ENCODE measurements at places on chromosomes 5 and 9.
A peak's percentile ranks its signal among the peaks of the same experiment; 100 is the strongest.

GRCh38 chr9:75168270-75169178 is 80.2 kb downstream of the OSTF1 start:
- no peak for DNase-seq

DNA sequence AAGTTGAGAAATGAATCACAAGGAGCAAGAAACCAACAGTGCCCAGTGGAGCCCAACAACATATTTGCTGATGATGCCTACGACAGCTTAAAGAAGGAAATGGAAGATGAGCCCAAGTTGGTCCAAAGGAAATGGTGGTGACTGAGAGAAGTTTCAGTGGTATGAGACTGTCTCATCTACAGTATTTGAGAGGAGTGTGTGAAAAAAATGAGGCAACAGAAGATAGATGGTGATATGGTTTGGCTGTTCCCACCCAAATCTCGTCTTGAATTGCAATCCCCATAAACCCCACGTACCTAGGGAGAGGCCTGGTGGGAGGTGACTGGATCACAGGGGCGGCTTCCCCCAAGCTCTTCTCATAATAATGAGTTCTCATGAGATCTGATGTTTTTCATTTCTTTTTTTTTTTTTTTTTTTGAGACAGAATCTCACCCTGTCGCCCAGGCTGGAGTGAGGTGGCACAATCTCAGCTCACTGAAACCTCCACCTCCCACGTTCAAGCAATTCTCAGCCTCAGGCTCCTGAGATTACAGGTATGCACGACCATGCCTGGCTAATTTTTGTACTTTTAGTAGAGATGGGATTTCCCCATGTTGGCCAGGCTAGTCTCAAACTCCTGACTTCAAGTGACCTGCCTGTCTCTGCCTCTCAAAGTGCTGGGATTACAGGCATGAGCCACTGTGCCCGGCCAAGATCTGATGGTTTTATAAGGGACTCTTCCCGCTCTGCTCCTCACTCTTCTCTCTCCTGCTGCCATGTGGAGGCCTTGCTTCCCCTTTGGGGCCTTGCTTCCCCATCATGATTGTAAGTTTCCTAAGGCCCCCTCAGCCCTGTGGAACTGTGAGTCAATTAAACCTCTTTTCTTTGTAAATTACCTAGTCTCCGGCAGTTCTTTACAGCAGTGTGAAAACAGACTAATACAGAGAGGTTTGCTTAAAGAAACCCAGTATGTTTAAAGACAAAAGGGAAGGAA is 30.2 kb downstream of the EFCAB9 start:
- DNase-seq, result no peak

DNA sequence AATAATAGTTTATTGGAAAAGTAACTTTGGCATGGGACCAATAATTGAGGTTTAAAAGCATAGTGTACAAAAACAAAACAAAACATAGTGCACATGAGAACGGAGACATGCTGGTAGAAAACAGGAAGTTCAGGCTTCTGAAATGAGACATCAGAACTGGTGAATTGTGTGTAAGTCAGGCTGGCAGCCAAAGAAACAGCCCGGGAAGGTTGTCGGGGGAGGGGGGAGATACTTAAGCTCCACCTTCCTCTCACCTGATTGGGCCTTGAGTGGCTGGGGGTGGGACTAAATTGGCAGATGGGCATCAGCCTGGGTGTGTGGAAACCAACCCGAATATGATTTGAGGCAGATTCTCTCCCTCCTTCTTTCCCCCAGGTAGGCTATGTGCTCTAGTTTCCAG is 256.3 kb downstream of the SMARCA2 start:
- no peak for DNase-seq

GRCh38 chr5:39439582-39440162 is 14.9 kb upstream of the DAB2 start:
- no peak for DNase-seq

DNA sequence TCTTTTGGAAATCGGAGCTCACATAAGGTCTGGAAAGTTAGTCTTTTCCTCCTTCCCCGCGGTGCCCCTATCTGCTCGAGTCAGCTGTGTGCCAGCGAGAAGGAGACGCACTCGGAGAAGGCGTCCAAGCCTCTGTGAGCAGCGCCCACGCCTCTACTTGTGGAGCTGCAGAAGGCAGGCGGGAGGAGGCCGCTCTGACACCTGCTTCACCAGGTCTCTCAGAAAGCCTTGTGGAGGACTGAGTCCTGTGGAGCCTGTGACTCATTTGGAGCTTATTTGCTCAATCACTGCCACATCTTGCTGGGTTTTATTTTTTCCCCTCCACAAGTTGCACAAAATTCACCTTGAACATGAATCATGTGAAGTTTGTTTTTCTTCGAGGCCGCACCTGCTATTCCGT is 117.5 kb downstream of the IRX2 start:
- DNase-seq, result no peak

DNA sequence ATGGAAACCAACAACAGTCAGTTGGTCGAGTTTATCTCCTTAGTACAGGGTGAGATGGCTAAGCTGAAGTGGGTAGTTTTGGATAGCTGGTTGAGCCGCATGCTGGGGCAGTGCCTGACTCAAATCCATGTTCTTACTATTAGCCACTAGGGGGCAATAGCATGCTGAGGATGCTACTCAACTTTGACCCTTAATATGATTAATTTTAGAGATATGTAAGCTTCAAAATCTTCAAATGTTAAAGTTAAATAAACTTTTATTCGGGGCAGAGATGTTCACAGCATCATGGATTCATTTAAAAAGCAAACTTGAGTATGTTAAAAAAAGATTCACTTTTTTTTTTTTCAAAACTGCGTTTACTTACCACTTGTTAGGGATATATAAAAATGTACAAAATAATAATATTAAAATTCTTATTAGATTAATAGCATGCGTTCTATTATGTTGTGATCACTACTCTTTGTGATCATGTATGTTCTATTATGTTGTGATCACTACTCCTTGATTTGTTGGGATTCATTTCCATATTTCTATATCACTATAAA is 57.0 kb downstream of the C9orf153 start:
- peak; percentile 13 for DNase-seq

DNA sequence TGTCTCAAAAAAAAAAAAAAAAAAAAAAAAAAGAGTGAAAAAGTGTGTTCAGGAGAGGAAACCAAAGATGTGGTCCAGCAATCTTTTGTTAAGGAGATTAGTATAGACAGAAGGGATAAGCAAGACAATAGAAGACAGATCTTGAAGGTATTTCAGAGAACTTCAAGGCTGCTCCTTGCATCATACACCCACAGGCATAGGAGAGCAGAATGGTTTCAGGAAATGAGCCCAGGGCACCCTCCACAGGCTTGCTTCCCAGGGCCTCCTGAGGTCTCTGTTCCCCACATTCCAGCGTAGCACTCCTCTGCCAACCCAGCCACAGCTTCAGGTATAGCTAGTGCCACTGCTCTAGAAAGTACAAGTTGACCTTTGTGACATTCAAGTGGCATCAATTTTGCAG is 65.8 kb downstream of the FSTL4 start:
- no peak for DNase-seq

DNA sequence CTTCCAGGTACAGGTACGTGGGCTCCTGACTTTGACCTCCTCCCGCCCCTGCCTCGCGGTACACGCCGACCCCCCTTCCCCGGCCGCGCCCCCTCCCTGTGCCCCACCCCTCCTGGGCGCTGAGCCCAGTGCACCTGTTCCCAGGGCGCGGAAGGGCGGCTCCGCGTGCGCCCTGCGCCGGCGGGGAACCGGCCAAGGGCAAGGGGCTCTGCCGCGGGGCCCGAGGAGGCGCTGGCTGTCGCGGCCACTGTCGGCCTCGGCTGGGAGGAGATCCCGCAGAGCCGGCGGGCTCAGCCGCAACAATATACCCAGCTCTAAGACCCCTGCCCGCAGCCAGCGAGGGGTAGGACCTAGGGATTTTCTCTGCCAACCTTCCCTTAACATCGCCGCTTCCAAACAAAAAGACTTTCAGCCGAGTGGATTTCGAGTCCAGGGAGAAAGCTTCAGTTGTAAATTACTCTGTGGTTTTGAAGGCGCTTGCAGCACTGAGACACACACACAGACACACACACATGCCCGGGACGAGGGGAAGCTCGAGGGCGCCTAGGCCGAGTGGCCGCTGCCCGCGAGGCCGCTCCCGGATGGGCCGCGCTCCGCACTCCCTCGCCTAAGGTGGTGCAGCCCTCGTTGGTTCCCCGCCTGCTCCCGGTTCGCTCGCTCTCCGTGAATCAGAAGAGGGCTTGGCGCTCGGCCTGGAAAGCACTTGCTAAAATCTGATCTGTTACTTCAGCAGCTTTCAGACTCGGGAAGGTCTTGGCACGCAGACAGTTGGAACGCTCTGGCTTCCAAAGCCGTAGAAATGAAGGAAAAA is 1.2 kb downstream of the FGF18 start:
- DNase-seq, result no peak

DNA sequence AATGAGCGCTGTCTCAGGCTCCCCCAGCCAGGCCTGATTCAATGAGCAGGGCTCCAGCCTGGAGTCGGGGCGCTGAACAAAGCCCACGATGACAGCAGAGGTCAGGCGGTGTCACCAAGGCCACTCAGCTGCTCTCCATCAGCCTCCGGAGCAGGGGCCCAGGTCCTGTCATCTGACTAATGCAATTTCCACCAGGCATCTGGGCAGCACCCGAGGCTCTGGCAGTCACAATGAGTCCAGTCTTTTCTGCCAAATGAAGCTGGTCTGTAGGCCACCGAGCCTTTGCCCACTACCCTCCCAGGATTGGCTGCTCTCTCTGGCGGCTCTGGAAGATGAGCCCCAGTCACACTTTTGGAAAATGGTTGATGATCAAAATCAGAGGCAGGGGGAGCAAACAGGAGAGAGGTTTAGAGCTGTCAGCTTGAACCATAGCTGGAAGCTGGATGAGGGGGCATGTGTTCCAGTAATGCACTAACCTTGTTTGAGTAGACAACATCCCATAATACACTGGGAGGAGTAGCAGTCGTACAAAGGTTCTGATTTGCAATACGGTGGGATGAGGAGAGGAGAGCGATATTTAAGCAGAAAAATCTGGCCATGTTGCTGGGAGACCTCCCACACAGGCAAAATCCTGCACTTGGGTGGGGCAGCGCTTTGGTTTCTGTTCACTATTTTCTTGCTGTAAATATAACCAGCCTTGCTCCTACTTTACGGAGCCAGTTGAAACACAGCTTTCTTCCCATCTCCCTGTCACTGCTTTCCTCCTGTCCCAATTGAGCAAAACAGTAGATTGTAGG is 306.4 kb upstream of the PANK3 start:
- no peak for DNase-seq

DNA sequence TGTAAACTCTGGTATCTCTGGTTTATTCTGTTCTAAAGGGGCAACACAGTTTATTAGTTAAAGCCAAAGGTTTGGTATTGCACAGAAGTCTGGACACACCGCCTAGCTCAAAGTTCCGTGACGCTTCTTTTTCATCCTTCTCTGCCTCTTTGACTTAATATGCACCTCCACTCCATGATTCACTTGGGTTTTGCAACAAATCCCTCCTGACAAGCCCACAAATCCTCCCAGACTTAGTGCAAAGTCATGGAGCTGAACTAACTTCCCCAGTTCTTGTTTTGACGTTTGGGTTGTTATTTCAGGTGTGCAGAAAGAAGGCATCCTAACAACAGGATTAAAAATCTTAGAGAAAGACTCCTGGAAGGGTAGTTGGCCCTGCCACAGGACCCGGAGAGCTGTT is 441.6 kb upstream of the DMAC1 start:
- no peak for DNase-seq

GRCh38 chr5:169445191-169445590 is 138.4 kb upstream of the SPDL1 start:
- DNase-seq, result no peak

DNA sequence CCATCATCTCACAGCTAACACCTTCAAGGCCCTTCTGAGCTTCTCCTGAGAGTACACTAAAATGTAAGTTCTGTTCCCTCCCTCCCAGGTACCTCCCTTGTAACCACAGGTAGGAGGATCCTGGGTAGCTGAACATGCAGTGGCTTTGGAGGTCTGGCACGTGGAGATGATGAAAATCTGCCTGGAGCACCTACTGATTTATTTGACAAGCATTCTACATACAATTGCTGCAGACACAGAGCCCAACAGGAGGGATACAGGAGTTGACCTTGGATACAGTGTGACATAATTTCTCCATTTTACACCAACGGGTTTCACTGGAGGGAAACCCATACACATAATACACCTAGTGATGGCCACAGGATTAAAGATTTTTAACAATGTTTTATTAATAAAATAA is 478.7 kb downstream of the SEMA5A start:
- DNase-seq, result no peak

DNA sequence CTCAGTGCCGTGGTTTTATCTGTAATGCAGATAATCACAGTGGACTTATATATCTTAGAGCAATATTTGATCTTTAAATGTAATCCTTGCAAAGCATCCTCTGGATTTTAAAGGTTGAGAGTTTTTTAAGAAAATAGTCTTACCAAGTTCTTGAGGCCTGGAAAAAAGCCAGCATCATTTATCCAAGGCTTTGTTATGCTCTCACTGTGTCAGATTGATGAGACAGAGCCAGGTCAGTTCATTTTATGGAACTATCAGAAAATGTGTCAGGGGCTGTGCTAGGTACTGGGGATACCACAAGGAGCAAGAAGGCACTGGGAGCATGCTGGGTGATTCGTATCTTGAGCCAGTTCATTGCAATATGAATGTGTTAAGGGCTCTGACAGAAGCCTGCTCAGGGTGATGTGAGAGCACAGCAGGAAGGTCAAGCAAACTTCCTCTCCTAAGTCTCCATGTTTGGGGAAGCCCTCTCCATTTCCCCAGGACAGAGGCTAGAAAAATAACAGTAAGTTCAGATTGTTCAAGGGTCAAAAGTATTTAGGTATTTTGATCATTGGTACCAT is 19.7 kb downstream of the C7 start:
- no peak for DNase-seq

DNA sequence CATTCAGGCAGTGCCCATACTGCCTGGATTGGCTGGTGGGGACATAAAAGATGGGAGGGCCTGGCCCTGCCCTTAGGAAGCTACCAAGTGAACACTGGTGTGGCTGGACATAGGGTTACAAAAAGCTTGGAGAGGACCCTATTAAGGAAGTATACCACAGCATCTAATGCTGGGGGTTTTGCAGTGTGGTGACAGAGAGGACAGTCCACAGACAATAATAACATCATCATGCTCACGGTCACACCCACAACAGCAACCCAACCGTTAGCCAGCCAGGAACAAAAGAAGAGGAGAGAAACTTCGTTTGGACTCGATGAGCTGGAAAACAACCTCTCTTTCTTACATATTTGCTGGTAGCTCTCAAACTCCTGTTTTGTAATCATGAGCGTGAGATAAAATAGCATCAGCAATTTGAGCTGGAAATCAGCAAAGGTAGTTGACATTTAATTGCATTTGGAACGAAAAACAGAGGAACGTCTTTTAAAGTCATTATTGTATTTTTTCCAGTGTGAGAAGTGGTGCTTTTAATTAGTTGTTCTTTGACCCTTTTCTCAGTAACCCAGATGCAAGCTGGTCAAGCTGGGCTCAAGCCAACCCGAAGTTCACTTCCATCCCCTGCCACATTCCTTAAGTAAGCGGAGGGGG is 73.4 kb downstream of the NSG2 start:
- no peak for DNase-seq

GRCh38 chr9:18397076-18397475 is 76.9 kb upstream of the ADAMTSL1 start:
- no peak for DNase-seq

GRCh38 chr5:150035139-150035895 is 34.8 kb downstream of the HMGXB3 start:
- DNase-seq, result no peak

GRCh38 chr5:157366741-157367674 is 93.0 kb upstream of the NIPAL4 start:
- DNase-seq, result no peak
